ENCODE measurements at places on chromosomes 6 and 20.

- no peak for DNase-seq
Observed at GRCh38 chr6:31042806-31043205, 32.5 kb downstream of the MUC22 start.

GRCh38 chr20:24211972-24212371, 223.4 kb upstream of the GGTLC1 start:
- no peak for DNase-seq

- no peak for DNase-seq
Observed at GRCh38 chr6:17962436-17963031, 24.9 kb downstream of the KIF13A start.

DNA sequence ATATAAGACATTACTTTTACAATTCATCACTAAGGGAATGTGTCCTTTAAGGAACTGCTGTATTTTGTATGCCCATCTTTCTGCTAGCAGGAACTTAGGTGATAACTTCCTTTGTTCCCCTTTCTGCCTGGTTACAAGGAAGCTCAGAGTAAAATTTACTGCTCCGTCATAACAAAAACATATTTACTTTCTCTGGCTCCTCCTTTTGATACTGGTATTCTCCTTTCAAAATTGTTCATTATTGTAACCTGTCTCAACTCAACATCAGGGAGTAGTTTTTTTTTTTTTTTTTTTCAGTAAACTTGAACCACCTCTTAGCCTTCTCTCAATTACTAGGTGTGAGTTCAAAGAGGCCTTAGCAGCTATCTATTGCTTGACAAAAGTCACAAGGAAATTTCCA, 37.1 kb downstream of the RIPOR2 start:
- no peak for DNase-seq

GRCh38 chr6:4913705-4914419, 90.0 kb downstream of the RPP40 start:
- no peak for DNase-seq

DNA sequence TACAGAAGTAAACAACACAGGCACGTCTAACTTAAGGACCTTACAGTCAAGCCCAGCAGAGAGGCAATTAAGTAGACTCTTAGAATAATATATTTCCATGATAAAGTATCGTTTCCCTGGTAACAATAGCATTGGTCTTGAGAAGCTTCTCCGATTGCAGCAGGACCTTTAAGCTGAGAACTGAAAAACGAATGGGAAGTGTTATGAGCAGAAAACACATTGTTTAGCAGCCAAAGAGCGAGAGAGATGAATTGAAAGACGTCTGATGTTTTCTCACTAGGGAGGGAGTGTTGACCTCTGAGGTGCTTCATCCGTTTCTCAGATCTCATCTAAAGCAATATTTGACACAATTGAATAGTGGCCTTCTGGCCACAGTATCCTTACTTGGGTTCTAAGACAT, 855 bp downstream of the BYSL start:
- DNase-seq = no peak

- DNase-seq = no peak
Observed at GRCh38 chr20:1874450-1875182, 20.6 kb upstream of the SIRPA start.

- no peak for DNase-seq
Observed at GRCh38 chr6:83873869-83874268, 14.4 kb downstream of the CYB5R4 start.

- no peak for DNase-seq
Observed at GRCh38 chr6:157017861-157018260, 240.7 kb downstream of the ARID1B start.

DNA sequence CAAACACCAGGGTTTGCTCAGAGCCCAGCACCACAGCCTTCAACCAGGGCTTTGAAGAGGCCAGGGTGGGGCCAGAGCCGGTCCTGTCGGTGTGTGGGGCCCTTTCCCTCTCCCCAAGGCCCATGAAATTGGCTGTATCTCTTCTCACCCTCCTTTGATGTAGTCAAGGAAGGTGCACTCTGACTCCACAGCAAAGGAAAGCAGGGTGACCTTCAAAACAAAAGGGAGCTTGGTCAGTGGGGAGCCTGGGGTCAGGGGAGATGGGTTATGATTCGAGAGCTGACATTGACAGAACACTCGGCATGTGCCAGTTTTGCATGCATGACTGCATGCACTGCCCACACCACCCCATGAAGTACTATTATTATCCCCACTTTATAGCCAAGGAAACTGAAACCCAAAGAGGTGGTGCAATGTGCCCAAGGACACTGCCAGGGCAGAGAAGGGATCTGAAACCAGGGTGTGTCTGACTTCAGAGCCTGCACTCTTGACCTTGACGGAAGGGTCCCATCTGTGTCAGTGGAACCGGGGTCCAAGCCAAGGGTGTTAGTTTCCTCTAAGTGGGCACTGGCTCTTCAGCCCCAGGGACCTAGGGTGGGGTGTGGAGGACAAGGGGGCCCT, 55.4 kb downstream of the RAB44 start:
- no peak for DNase-seq

GRCh38 chr6:81793821-81794475, 41.5 kb upstream of the TENT5A start:
- DNase-seq = no peak

- DNase-seq = no peak
Observed at GRCh38 chr20:49513009-49513408, 30.5 kb upstream of the KCNB1 start.

DNA sequence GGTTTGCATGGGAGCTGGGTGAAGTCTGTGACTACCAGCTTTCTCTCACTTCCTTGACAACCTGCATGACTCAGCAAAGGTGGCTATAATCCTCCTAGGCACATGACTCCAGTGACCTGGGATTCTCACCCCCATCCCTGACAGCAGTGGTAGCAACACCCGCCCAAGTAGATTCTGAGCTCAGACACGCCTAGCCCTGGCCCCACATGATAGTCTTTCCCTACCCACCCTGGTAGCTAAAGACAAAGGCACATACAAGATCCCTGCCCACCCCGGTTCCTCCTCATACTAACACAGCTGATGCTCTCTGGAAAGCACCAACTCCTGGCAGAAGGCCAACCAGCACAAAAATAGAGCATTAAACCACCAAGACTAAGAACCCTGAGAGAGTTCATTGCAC, 25.9 kb upstream of the CRISP1 start:
- no peak for DNase-seq

DNA sequence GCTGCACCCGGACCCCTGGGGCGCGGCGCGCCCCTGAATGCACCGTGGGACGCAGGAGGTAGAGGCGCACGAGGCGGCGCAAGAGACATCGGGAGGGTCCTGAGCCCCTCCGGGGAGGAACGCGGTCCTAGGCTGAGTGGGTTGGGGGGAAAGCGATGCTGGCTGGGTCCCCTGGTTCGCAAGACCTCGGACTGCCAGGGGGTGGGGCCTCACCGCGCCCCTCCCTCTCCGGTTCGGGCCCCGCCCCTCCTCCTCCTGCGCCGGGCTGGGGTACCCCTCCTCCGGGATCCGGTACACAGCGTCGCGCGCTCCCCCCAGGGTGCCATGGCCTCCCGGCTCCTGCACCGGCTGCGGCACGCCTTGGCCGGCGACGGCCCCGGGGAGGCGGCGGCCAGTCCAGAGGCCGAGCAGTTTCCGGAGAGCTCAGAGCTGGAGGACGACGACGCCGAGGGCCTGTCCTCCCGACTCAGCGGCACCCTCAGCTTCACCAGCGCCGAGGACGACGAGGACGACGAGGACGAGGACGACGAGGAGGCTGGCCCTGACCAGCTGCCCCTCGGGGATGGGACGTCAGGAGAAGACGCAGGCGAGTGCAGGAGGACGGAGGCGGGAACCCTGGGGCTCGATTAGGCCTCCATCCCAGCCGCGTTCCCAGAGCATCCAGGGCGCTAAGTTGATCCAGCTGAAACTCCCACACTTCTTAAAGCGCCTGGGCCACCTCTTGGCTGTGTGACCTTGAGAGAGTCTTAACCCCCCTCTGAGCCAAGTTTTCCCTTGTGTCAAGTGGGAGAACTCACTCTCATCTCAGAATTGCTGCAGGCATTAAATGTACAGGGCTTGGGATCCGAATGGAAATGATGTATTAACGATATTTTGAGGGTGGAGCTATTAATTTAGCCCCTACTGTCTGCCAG, 541 bp downstream of the SNX21 start:
- peak; percentile 30 for DNase-seq

DNA sequence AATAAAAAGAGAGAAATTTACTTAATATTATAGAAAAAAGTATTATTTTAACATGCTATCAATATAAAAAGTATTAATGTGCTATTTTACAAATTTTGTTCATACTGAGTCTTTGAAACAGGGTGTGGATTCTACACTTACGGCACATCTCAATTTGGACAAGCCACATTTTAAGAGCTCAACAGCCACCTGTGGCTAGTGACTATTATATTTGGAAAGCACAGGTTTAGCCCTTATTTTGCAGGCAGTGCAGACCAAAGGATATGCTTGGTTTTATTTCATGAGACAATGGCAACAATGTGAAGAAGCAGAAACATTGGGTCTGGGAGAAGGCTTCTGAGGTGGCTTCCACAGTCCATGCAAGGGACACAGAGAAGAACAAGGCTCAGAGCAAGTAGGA, 74.6 kb downstream of the BACH2 start:
- DNase-seq = no peak

- DNase-seq = no peak
Observed at GRCh38 chr6:4896401-4896800, 107.4 kb downstream of the RPP40 start.

DNA sequence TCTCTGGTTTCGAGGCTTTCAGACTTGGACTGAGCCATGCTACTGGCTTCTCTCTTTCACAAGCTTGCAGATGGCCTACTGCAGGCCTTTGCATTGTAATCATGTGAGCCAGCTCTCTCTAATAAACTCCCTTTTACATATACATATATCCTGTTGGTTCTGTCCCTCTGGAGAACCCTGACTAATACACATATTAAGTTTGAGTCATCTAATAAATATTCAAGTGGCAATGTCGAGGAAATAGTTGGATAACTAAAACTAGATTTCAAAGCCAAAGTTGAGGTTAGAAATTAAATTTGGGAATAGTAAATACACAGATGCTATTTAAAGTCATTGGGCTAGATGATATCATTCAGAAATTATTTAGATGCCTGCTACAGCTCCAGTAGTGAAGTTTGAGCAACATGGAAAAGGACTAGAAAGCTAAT, 1343.4 kb downstream of the GRIK2 start:
- no peak for DNase-seq

GRCh38 chr6:35665573-35665972, 23.1 kb downstream of the FKBP5 start:
- no peak for DNase-seq

DNA sequence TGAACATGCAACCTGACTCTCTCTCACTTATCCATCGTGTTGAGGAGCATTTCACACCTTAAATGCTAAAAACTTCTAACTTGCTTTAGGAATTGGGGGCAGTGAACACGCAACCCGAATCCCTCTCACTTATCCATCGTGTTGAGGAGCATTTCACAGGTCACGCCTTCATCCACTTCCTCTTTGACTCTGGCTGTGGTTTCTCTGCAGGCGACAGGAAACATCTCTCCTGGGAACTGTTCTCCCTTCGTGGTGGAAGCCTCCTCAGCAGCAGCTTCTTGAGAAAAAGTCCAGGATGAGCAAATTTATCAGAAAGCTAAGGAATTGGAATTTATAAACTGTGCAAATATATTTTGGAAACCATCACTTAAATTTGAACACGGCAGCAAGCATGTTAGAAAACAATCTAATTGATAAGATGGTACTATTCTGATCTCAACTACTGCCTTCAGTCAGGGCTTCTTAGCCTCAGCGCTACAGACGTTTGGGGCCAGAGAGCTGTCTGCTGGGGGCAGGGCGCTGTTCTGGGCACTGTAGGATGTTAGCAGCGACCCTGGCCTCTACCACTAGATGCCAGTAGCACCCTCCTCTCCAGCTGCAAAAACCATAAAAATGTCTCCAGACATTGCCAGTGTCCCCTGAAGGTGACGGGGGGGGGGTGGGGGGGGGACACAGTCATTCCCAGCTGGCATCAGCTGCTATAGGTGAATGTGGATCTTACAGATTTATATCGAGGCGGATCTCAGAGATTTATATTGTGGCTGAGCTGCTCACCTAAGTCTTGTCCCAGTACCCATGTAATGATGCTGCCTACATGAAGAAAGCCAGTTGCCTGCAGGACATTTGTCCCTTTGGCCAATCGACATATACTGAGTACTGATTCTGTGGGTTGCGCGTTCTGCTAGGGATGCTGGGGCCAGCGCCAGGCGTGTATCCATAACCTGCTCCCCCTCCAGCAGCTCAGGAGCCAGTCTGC, 26.2 kb downstream of the CTCFL start:
- no peak for DNase-seq

DNA sequence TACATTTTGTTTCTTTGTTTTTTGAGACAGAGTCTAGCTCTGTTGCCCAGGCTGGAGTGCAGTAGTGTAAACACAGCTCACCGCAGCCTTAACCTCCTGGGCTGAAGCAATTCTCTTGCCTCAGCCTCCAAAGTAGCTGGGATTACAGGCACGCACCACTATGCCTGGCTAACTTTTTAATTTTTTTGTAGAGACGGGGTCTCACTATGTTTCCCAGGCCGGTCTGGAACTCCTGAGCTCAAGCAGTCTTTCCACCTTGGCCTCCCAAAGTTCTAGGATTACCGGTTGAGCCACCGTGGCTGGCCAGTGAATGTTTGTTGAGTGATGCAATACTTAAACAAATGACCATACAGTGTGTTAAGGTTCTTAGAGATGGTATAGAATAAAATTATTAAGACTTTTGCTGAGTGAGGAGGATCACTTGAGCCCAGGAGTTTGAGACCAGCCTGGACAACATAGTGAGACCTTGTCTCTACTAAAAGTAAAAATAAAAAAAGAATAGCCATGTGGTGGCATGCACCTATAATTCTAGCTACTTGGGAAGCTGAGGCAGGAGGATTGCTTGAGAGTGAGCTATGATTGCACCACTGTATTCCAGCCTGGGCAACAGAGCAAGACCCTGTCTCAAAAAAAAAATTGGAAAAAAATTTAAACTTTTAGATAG, 13.4 kb downstream of the CEP250 start:
- DNase-seq = no peak

- DNase-seq = no peak
Observed at GRCh38 chr20:63323357-63323981, 30.5 kb downstream of the COL20A1 start.

DNA sequence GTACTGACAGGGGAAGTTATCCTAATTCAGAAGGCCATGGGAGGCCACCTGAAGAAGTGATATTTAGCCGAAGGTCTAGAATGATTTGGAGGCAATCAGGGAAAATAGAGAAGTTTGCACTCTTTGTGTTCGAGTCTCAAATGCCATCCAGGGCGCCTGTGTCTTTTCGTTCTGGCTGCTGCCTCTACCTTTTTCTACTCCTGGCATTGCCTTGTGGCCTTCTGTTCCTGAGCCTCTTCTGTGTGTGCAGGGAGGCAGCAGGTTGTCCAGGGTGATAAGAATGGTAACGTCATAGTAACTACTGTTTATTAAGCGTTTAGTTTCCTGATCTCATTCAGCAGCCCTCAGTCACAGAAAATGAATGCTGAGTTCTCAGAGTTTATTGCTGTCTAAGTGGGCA, 252.1 kb downstream of the FARS2 start:
- DNase-seq = no peak

DNA sequence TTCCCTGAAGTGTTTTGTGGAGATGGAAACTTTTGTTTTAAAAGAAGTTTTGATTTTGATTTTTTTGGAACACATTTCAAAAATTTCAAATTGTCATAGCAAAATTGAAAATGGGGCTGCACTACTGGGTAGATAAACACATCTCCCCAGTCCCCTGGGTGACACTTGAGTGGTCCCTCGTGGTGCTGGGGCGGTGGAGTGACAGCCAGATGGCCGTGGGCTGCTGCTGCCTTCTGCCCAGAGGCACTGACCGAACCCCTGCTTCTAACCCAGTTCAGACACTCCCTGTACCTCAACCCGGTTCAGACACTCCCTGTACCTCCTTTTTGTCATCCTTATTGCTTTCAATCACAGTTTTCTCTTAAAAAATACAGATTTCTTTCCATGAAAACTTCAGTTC, 69.9 kb upstream of the SYNJ2 start:
- no peak for DNase-seq

GRCh38 chr6:6503191-6503590, 85.3 kb upstream of the LY86 start:
- no peak for DNase-seq

Measured in stimulated activated naive CD4-positive, alpha-beta T cell treated with Interleukin-2 at 50 U/mL for 16 hours (primary cell).